ENCODE measurements at places on chromosomes 7 and 10. TPM values are rescaled to one million over a fixed set of nuclear protein-coding genes. Genes with fewer than 3 reads are reported as not detected.

The PILRA gene
- 122 TPM for polyA plus RNA-seq

- H3K4me3 ChIP-seq, result no peak overlapping the region
- H3K36me3 ChIP-seq, result no peaks in the 10 kb centered on the region
- no peaks in the 10 kb centered on the region for H3K4me1 ChIP-seq
- no peak overlapping the region for H3K27ac ChIP-seq
- no peak for DNase-seq
- no peaks in the 10 kb centered on the region for H3K27me3 ChIP-seq
Observed at GRCh38 chr10:82924711-82925110, 1049.7 kb downstream of the NRG3 start.

- H3K27me3 ChIP-seq, result no peaks in the 10 kb centered on the region
- no peaks in the 10 kb centered on the region for H3K4me1 ChIP-seq
- no peak overlapping the region for H3K27ac ChIP-seq
- DNase-seq, result peak; percentile 64
- no peaks in the 10 kb centered on the region for H3K36me3 ChIP-seq
Observed at GRCh38 chr7:50962962-50963374, 180.3 kb upstream of the GRB10 start.

DNA sequence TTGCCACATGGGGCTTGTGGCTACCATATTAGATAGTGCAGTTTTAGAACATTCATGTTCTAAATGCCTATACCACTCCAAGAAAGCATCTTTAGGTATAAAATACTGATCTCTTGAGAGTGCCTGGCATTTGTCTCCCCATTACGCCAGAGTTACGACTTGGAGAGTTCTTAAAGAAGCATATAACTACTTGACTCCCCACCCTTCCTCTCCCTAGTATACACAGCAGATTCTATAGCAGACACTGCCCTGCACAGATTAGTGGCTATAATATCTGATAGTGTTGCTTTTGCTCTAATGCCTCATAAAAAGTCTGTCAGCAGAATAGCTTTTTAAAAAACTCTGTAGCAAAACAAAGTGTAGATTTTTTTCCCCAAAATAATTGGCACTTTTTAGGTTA lies 90.8 kb downstream of the ZMYND11 start:
- H3K27ac ChIP-seq, result no peak overlapping the region
- H3K4me3 ChIP-seq, result no peak overlapping the region
- no peaks in the 10 kb centered on the region for H3K4me1 ChIP-seq
- no peaks in the 10 kb centered on the region for H3K27me3 ChIP-seq
- DNase-seq, result no peak
- no peaks in the 10 kb centered on the region for H3K36me3 ChIP-seq

GRCh38 chr10:128417826-128418225 lies 291.6 kb upstream of the MKI67 start:
- no peaks in the 10 kb centered on the region for H3K36me3 ChIP-seq
- H3K27me3 ChIP-seq, result peaks cover 2% of the 10 kb centered on the region
- H3K4me3 ChIP-seq, result no peak overlapping the region
- H3K27ac ChIP-seq, result no peak overlapping the region
- no peak for DNase-seq
- H3K4me1 ChIP-seq, result no peaks in the 10 kb centered on the region

- H3K27ac ChIP-seq, result no peak overlapping the region
- DNase-seq, result peak; percentile 37
- H3K36me3 ChIP-seq, result no peaks in the 10 kb centered on the region
Observed at GRCh38 chr10:6274040-6274439, 71.3 kb downstream of the PFKFB3 start.

- no peaks in the 10 kb centered on the region for H3K4me1 ChIP-seq
- no peak for DNase-seq
- H3K4me3 ChIP-seq, result no peak overlapping the region
- H3K27me3 ChIP-seq, result no peaks in the 10 kb centered on the region
- H3K36me3 ChIP-seq, result peaks cover 27% of the 10 kb centered on the region
Observed at GRCh38 chr7:139710036-139710435, 67.8 kb downstream of the HIPK2 start.

DNA sequence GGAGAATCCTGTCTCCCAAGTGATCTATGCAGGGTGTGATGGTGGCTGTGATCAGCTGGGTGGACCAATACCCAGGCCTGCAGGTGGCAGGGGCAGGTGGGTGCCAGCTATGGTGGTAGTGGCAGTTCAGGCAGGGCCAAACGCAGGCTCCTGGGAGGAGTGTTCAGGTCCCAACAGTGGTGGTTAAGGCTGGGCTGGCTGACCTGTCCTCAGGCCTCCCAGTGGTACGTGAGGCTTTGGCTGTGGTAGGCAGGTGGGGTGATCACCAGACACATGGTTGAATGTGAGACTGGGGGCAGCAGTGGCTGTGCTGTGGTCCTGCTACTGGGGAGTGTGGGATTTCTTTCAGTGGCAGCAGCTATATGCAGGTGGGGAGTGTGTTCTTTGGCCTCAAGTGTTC lies 126.7 kb upstream of the STARD3NL start:
- H3K36me3 ChIP-seq, result no peaks in the 10 kb centered on the region
- DNase-seq, result no peak
- no peaks in the 10 kb centered on the region for H3K27me3 ChIP-seq
- H3K27ac ChIP-seq, result no peak overlapping the region
- no peak overlapping the region for H3K4me3 ChIP-seq

DNA sequence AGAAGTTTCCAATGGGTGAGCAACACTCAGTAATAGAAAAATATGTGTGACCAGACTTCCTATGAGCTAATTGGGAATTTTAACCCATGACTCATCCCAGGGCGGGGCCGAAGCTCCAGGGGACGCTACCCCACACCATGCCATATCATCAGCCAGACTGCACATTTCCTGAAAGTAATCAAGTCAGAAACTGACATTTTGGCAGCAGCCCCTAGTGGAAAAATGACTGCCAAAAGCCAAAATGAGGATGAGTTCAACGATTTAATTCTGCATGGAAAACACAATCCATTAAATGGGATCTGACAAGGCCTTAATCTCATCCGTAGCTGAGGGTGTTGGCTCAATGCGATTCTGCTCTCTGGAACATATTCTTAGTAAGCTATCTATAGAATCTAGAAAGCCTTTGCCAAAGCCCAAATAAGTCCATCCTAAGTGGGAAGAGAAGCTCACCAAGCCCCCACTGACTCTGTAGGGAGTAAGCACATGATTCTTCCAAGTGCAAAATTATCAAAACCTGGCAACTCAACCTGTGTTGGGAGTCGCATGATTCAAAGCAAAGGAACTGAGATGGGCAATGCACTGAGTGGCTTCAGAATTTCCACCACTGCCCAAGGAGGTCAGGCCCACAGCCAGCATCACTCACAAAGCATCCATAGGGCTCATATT lies 93.1 kb upstream of the PDE1C start:
- H3K36me3 ChIP-seq, result no peaks in the 10 kb centered on the region

- H3K36me3 ChIP-seq, result no peaks in the 10 kb centered on the region
- H3K27ac ChIP-seq, result peak overlapping the region; percentile 86
- no peaks in the 10 kb centered on the region for H3K27me3 ChIP-seq
- DNase-seq, result no peak
- peak overlapping the region; percentile 62 for H3K4me3 ChIP-seq
Observed at GRCh38 chr7:4641091-4641666, 40.9 kb upstream of the FOXK1 start.

The VAX1 gene
- not detected for polyA plus RNA-seq

DNA sequence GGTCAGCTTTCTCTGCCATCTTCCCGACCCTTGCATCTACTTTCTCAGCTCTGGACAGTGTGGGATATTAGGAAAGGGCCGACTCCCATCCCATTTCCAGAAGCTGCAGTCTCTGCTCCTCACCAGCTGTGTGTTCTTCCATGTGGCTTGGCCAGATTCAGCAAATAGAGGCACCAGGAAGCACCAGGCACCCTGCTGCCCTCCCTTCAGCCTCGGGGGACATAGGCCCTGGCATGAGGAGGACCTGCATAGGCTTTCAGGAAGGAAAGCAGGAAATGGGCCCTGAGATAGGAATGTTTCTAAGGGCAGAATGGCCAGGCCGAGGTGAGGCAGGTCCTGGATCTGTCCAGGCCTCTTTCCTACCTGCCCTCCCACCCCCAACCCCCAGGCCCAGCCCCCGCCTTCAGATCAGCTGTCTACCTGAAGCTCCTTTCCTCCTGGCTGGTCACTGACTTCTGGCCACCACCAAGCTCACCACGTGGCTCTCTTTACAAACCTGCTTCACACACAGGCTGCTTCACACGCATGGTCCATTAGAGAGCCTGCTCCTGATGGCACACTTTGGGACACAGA lies 27.5 kb upstream of the PURB start:
- H3K4me3 ChIP-seq, result no peak overlapping the region
- H3K27ac ChIP-seq, result no peak overlapping the region
- DNase-seq, result no peak
- H3K36me3 ChIP-seq, result no peaks in the 10 kb centered on the region
- H3K4me1 ChIP-seq, result no peaks in the 10 kb centered on the region

The STEAP4 gene
- polyA plus RNA-seq, result 17.1 TPM

- peak overlapping the region; percentile 89 for H3K4me3 ChIP-seq
- no peaks in the 10 kb centered on the region for H3K27me3 ChIP-seq
- H3K36me3 ChIP-seq, result no peaks in the 10 kb centered on the region
- H3K27ac ChIP-seq, result peak overlapping the region; percentile 93
- H3K4me1 ChIP-seq, result peaks cover 11% of the 10 kb centered on the region
Observed at GRCh38 chr10:97333351-97333600, 1.3 kb downstream of the FRAT2 start.

DNA sequence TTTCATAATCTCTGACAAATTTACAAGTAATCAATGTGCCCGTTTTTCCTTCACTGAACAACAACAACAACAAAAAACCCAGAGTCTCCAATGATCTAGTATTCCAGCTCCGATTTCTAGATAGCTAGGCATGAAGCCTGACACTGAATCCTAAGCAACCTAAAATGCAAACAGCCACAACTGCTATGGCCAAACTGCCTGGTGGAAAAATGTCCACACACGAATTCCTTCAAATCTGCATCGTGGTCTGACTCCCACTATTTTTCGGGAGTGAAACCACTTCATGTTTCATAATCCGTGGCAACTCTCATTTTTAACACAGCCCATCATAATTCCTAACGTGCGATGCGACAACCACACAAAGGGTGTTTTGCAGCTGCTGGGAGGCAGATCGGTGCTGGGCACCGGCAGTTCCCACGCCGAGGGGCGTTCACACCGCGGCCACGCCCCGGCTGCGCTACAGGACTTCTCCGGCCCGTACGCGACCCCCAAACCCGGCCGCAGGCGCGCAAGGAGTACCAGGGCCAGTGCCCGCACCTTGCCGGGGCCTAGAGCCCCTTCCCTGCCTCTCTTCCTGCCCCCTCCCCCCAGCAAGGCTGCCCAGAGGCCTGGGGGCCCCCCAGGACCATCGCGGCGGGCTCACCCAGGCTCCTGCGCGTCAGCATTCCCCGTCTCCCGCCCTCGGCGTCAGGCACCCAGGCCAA lies 814 bp downstream of the RUFY2 start:
- peaks cover 2% of the 10 kb centered on the region for H3K4me1 ChIP-seq
- no peaks in the 10 kb centered on the region for H3K27me3 ChIP-seq
- H3K4me3 ChIP-seq, result peak overlapping the region; percentile 99
- DNase-seq, result peak; percentile 71

DNA sequence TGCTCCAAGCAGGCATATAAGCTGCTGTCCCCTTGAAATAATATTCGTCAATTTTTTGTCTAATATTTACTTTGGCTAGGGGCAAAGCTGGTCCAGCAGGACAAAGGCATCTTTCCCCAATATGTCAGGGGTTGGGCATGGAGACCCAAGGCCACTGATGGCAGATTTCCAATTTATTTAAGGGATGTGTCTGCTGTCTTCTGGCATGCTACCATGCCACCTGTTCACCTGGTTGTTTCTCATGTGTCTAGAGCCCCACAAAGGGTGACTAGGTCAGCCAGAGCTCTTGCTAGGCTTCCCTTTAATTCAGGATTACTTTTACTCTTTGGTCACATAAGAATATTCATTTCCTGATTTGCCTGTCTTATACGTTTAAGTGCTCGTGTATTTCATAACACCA lies 22.1 kb upstream of the SYPL1 start:
- DNase-seq, result no peak
- H3K27me3 ChIP-seq, result no peaks in the 10 kb centered on the region
- no peaks in the 10 kb centered on the region for H3K36me3 ChIP-seq
- H3K4me1 ChIP-seq, result peaks cover 6% of the 10 kb centered on the region
- H3K4me3 ChIP-seq, result no peak overlapping the region
- no peak overlapping the region for H3K27ac ChIP-seq

GRCh38 chr10:97097084-97097433 lies 88.7 kb downstream of the SLIT1 start:
- no peak for DNase-seq
- H3K36me3 ChIP-seq, result no peaks in the 10 kb centered on the region
- no peak overlapping the region for H3K27ac ChIP-seq

GRCh38 chr7:42091461-42092291 lies 145.3 kb downstream of the GLI3 start:
- H3K4me3 ChIP-seq, result no peak overlapping the region
- no peaks in the 10 kb centered on the region for H3K27me3 ChIP-seq
- peak; percentile 90 for DNase-seq
- H3K27ac ChIP-seq, result peak overlapping the region; percentile 66
- H3K4me1 ChIP-seq, result peaks cover 72% of the 10 kb centered on the region

The PAPSS2 gene
- polyA plus RNA-seq, result 62.1 TPM

GRCh38 chr7:105297309-105297708 lies 91.4 kb downstream of the SRPK2 start:
- H3K27ac ChIP-seq, result no peak overlapping the region
- no peak for DNase-seq
- H3K36me3 ChIP-seq, result no peaks in the 10 kb centered on the region
- no peak overlapping the region for H3K4me3 ChIP-seq
- H3K27me3 ChIP-seq, result no peaks in the 10 kb centered on the region

The IFIT1B gene
- polyA plus RNA-seq, result not detected

The OR2A5 gene
- not detected for polyA plus RNA-seq

GRCh38 chr7:99004781-99005500 lies 126.6 kb downstream of the TRRAP start:
- peaks cover 35% of the 10 kb centered on the region for H3K36me3 ChIP-seq
- no peaks in the 10 kb centered on the region for H3K27me3 ChIP-seq
- H3K27ac ChIP-seq, result peak overlapping the region; percentile 58
- peaks cover 7% of the 10 kb centered on the region for H3K4me1 ChIP-seq
- DNase-seq, result no peak
- no peak overlapping the region for H3K4me3 ChIP-seq

- H3K27me3 ChIP-seq, result peaks cover 4% of the 10 kb centered on the region
- no peak for DNase-seq
- no peak overlapping the region for H3K4me3 ChIP-seq
- no peaks in the 10 kb centered on the region for H3K4me1 ChIP-seq
- H3K27ac ChIP-seq, result no peak overlapping the region
- no peaks in the 10 kb centered on the region for H3K36me3 ChIP-seq
Observed at GRCh38 chr10:118218562-118218961, 123.6 kb downstream of the FAM204A start.

DNA sequence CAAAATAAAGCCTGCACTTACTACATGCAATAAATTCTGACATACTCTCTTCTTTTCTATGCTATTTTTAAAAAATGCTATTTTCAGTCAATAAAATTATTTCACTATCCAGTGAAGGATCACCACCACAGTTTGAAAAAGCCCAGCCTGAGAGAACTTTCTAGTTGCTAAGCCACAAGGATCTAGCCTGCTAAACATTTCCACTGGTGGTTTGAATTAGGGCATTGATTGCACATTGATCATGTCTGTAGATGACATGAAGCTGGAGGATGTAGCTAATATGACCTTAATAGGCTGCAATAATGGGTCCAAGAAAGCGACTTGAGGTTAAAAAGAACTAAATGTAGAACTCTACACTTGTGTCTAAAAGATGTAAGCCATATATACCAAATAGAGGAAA lies 56.0 kb upstream of the ARHGAP21 start:
- no peak overlapping the region for H3K27ac ChIP-seq
- H3K4me3 ChIP-seq, result no peak overlapping the region
- DNase-seq, result no peak
- no peaks in the 10 kb centered on the region for H3K36me3 ChIP-seq
- H3K27me3 ChIP-seq, result no peaks in the 10 kb centered on the region

GRCh38 chr7:158166386-158167340 lies 421.0 kb downstream of the PTPRN2 start:
- H3K27ac ChIP-seq, result no peak overlapping the region
- H3K36me3 ChIP-seq, result no peaks in the 10 kb centered on the region
- H3K4me1 ChIP-seq, result no peaks in the 10 kb centered on the region
- H3K4me3 ChIP-seq, result no peak overlapping the region
- no peak for DNase-seq
